Fibroblast of skin of right biceps (primary cell): ENCODE measurements at places on chromosomes 1 and 21.
A peak's percentile ranks its signal among the peaks of the same experiment; 100 is the strongest.

- no peak for DNase-seq
These were observed 17.0 kb upstream of the ANGEL2 start for GRCh38 chr1:213032651-213033050.

GRCh38 chr21:45868086-45868485 is 113.5 kb upstream of the COL6A1 start:
- DNase-seq, result no peak

GRCh38 chr1:25794325-25794724 is 5.7 kb upstream of the SELENON start:
- DNase-seq, result no peak

- DNase-seq, result no peak
These were observed 85.9 kb downstream of the MRPL37 start for GRCh38 chr1:54285815-54286345.

- no peak for DNase-seq
These were observed 650.1 kb downstream of the KCNT2 start for GRCh38 chr1:195958131-195958530.

GRCh38 chr21:27108228-27108627 is 141.3 kb upstream of the ADAMTS5 start:
- peak; percentile 61 for DNase-seq

GRCh38 chr1:147389532-147390184 is 147.2 kb downstream of the CHD1L start:
- DNase-seq, result peak; percentile 41

DNA sequence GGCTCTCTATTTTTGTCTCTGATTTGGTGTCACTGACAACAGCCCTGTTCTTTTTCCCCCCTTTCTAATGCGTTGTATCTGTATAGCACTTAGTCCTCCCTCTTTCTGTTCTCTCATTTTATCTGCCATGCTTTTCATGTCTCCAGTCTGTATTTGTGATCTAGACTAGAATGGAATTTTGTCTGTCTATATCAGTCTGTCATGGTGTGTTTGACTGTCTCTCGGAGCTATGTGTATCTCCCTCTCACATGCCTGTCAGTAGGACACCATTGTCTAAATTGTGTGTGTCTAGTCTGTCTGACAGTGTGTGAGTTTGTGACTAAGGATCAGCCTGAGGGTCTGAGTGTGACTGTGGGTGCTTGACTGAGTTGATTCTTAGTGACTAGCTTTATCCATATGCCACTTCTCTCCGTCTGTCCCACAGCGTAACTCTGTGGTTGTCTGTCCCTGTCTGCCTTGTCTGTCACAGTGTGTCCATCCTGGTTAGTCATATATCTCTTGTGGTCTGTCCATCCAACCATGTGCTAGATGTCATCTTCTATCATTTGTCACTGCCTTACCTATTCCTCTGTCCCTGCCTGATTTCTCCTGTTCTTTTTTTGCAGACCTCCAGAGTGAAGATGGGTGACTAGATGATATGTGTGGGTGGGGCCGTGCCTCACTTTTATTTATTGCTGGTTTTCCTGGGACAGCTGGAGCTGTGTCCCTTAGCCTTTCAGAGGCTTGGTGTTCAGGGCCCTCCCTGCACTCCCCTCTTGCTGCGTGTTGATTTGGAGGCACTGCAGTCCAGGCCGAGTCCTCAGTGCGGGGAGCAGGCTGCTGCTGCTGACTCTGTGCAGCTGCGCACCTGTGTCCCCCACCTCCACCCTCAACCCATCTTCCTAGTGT is 1.4 kb upstream of the B4GALT2 start:
- no peak for DNase-seq

GRCh38 chr21:43781846-43782245 is 5.7 kb upstream of the CSTB start:
- no peak for DNase-seq

- peak; percentile 87 for DNase-seq
These were observed 850.0 kb downstream of the LTN1 start for GRCh38 chr21:28142697-28143096.

GRCh38 chr1:48853006-48853405 is 76.3 kb upstream of the BEND5 start:
- DNase-seq, result peak; percentile 96

- DNase-seq, result peak; percentile 22
These were observed 2.5 kb downstream of the FRRS1 start for GRCh38 chr1:99763956-99764355.

DNA sequence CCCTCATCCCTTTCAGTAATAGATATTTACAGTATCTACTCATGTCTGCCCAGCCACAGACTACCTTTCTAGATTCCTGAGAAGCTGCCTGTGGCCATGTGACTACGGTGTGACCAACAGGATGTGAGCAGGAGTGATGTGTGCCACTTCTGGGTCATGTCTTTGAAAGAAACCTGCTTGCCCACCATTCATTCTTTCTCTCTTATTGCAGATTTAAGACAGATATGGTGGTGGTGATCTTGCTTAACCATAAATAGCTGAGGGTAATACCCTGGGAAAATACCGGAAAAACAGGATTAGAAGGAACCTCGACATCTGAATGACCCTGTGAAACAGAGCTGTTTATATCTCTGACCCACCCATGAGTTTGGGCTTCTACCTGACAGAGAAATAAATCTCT is 41.6 kb upstream of the GUCA2A start:
- no peak for DNase-seq

GRCh38 chr1:152487871-152488270 is 22.7 kb upstream of the LCE5A start:
- no peak for DNase-seq
